ENCODE measurements at places on chromosomes 13 and 19. TPM values are rescaled to one million over a fixed set of nuclear protein-coding genes. Genes with fewer than 3 reads are reported as not detected.

DNA sequence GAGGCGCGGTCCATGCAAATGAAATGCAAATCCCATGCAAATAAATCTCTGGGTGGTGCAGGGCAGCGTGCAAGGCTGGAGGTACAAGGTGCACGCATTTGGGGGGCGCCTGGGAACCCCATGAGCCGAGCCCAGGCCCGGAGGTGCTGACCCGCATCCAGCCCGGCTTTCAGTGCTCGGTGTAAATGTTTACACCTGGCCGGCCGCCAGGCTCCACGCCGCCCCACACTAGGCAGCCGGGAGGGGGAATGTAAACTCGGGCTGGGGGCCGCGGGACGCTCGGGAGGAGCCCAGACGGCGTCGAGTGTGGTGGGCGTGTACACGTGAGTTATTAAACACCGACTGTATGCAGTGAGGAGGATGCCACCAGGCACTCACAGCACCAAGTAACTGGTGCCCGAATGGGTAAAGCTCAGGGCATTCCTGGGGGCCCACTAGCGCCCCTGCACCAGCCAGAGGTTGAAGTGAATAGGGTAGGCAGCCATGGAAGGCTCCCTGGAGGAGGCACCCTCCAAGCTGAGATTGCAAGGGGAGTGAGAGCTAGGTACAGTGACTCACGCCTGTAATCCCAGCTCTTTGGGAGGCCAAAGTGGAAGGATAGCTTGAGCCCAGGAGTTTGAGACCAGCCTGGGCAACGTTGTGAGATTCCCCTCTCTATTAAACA lies 17.2 kb downstream of the FUT6 start:
- DNase-seq = no peak

The NLRP4 gene
- not detected for total RNA-seq

GRCh38 chr13:50587645-50588373 lies 255.7 kb downstream of the DLEU7 start:
- no peak for DNase-seq

GRCh38 chr19:459724-460511 lies 915 bp downstream of the SHC2 start:
- peak; percentile 62 for DNase-seq

The CGB3 gene
- total RNA-seq = not detected

GRCh38 chr13:24654741-24655140 lies 25.5 kb upstream of the ATP12A start:
- no peak for DNase-seq

The SMIM24 gene
- 2.4 TPM for total RNA-seq

The CAMSAP3 gene
- total RNA-seq = 5.5 TPM

- no peak for DNase-seq
Observed at GRCh38 chr13:113763961-113764792, 5.2 kb downstream of the TMEM255B start.

DNA sequence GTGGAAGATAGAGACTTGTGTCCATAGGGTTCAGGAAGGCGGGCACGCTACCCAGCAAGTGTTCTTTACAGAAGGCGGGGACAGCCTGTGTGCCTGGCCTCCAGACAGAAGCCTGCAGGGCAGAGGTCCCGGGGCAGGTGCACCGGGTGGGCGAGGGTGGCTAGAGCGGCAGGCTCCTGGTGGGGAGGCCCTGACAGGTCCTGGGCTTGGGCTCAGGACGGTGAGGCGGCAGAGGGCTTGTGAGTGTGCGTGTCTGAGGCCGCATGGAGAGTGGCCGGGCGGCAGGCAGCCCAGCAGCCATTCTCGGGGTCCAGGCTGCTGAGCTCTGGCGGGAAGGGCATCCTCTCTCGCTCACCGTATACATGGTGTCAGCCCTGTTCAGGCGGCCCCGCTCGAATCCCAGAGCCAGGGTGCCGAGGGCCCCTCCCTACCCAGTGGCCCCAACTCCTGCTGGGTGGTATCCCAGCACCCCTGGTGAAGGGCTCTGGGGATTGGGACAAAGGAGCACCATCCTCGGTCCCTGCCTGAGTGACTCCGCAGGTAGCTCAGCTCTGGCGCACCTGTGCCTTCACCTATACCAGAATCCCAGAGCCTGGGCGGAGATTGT lies 3.0 kb upstream of the AMH start:
- no peak for DNase-seq

- DNase-seq = no peak
Observed at GRCh38 chr13:77832339-77833100, 86.1 kb downstream of the EDNRB start.

- DNase-seq = no peak
Observed at GRCh38 chr19:15014579-15014978, 34.7 kb upstream of the CASP14 start.

The LGALS14 gene
- total RNA-seq = not detected

GRCh38 chr19:48391100-48392005 lies at the start of gene KDELR1:
TSS of gene KDELR1 (minus strand) at chr19:48391551. CDS start at chr19:48391358, 193 bp downstream.
- peak; percentile 82 for DNase-seq

DNA sequence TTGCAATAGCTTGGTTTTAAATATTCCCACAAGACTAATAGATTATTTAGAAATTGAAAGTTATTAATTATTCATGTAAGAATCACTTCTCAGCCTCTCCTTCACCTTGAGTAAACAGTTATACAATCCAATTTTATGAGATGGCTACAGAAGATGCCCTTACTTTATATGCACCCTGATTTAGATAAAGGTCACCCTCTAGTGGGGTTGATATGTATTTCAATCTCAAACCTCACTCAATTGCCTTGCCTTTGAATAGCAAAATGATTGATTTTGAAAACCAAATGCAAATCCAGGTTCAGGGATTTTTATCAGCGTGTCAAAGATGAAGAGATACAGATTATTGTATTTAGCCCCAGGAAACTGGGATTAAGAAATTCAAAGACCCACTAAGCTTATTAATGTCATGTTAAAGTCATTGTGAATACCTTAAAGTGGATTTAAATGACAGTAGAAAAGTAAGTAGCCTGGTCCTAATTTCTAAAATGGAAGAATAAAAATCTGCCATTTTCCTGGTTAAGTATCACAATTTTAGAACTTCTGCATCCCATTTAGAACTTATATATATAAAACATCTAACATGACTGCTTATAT lies 305.1 kb downstream of the ITGBL1 start:
- DNase-seq = no peak

The C13orf42 gene
- total RNA-seq = not detected

GRCh38 chr13:47499358-47500150 lies 501.5 kb downstream of the SUCLA2 start:
- DNase-seq = no peak

GRCh38 chr13:30442926-30443325 lies 20.6 kb downstream of the UBE2L5 start:
- no peak for DNase-seq

GRCh38 chr19:29378543-29379080 lies 147.2 kb upstream of the VSTM2B start:
- DNase-seq = no peak

DNA sequence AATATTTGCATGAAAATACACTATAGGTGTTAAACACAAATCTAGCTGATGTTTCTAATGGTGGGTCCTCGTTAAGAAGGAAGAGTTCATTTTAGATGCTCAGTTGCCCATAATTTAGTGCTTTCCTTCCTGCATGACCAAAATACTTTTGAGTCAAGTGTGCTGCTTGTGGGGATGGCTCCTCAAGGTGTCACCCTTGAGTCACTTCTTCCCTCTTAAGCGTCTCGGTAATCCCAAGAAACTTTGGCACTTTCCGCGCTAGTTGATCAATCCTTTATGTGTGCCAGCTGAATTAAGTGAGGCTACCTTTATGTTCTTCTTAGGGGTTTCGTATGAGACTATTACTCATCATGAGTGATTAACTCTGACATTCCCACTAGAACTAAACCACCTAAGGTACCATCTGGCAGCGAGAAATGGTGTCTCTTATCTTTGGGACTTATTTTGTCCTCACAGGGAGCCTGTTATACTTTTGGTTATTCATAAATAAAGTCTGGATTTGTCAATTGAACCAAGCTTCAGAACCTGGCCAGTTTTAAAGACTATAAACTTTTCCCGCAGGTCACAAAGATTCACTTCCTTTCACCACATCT lies 106.8 kb downstream of the NHLRC3 start:
- peak; percentile 63 for DNase-seq

GRCh38 chr13:98482476-98483444 lies 94.1 kb downstream of the STK24 start:
- DNase-seq = peak; percentile 68

DNA sequence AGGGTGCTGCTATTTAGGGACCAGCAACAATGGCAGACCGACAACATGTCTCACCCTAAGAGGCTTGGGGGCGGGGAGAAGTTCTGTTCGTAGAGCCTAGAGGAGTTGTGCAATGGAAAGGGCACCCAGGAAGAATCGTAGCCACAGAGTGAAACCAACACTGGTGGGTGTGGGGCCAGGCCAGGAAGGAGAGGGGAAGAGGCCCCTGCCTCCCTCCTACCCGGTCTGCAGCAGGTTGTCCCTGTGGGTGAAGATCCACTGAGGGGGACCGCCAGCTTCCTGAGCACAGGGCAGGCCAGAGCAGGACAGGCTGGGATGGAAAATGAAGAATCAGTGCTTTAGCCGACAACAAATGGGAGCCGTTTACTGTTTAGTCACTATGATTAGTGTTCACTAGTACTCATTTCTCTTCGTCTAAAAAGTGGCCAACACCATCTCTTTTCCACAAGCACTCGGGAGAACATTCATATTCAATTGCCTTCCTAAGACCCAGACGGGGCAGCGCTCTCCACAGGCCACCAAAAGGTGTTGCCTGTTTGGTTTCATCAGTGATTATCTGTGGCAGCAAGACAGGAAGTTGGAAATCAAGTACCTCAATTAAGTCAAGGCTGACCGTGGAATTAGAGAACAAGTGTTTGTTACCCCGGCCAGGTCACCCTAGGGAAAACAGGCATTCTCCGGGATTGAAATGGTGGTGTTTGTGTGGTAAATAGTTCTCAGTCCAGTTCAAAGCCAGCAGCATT lies 1.1 kb upstream of the ATP11A start:
- DNase-seq = peak; percentile 25

The CEACAM21 gene
- total RNA-seq = 1.5 TPM

The PSG5 gene
- total RNA-seq = not detected

The CA11 gene
- 52.5 TPM for total RNA-seq

The HTR2A gene
- total RNA-seq = 0.34 TPM

DNA sequence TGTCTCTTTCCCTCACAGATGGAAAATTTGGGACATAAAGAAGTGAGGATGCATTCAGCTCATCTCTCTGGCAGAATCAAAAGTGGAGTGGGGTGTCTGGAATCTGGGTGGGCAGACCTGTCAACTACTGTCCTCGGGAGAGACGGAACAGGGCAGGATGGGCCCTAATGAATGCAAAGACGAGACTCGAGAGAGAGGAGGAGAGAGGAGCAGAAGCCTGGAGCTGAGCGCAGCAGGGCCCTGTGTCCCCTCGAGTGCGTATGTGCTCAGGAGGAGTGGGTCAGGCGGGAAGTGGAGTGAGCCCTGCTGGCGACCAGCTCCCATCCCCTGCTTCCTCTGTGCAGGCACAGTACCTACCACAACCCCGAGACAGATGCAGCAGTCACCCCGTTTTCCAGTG lies 78.9 kb downstream of the TEX29 start:
- DNase-seq = peak; percentile 1

GRCh38 chr19:22595918-22596341 lies 38.2 kb upstream of the ZNF492 start:
- peak; percentile 89 for DNase-seq

The KIRREL2 gene
- not detected for total RNA-seq

The CYP4F11 gene
- 0.61 TPM for total RNA-seq

The KIR2DL4 gene
- not detected for total RNA-seq

GRCh38 chr13:108407495-108407894 lies 138.0 kb downstream of the TNFSF13B start:
- DNase-seq = no peak

- no peak for DNase-seq
Observed at GRCh38 chr19:49513746-49514118, 1.3 kb downstream of the FCGRT start.

- no peak for DNase-seq
Observed at GRCh38 chr19:15194938-15195337, 5.9 kb downstream of the NOTCH3 start.

The ZNF99 gene
- not detected for total RNA-seq

The NCR1 gene
- not detected for total RNA-seq

The CYP2F1 gene
- total RNA-seq = not detected

- DNase-seq = no peak
Observed at GRCh38 chr13:50241479-50241878, 226.2 kb downstream of the KCNRG start.

GRCh38 chr19:39139971-39140453 lies 14.4 kb downstream of the PAK4 start:
- DNase-seq = no peak

DNA sequence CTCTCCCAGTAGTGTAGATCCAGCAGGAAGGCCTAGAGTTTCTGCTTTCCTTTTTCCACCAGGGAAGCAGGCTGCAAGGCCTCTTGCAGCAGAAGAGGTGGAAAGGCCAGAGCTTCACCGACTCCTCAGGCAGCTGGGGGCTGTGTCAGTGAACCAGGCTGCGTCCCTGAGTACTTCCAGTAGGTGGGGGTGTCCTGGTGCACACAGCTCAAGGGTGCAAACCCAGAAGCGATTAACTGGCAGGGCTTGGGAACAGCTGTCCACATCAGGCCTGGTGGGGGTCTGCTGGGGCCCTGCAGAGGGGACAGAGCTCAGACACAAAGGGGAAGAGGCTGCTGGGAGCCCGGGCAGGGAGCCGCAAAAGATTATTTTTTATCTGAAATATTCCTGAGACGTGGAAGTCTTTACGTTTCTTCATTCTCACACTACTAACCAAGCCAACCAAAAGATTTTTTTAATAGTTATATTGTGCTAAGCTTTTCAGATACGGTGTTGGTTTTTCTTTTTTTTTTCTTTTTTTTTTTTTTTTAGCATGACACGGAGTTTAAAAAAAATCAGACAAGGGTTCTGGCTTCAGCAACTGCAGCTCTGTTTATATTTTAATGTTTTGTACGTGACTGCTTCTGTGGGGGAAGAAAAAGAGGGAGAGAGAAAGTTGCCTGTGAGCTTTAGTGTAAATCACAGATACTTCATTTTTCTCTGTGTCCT lies 11.0 kb downstream of the TSHZ3 start:
- peak; percentile 80 for DNase-seq

DNA sequence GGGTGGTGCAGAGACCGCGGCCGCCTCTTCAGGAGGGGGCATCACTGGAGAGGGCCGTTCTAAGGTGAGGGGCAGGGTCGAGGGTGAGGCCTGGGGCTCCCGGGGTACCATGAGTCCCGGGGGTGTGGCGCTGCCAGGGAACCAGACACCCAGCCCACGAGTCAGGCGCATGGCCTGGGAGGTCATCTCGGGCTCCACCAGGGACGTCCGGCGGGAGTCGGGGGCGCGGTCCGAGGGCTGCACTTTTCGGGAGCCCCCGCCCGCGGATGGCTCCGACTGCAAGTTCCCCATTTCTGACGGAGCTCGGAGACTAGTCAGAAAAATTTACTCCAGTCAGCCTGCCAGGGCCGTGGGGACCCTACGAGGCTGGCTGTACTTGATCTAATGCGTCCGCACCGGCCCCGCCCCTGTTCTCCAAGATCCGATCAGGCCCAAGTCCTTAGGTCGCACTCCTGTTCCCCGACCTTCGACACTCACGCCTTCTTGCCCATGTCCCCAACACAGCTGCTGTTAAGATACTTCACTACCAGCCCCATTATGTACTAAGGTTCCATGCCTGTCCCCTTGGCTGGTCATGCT lies 774 bp downstream of the GGN start:
- DNase-seq = peak; percentile 48

The NKPD1 gene
- 0.20 TPM for total RNA-seq

- no peak for DNase-seq
Observed at GRCh38 chr13:37613638-37614037, 15.1 kb upstream of the POSTN start.
